Caki2 (cell line): ENCODE measurements at places on chromosomes 4 and X. TPM values are rescaled to one million over a fixed set of nuclear protein-coding genes. Genes with fewer than 3 reads are reported as not detected.

The COX7B2 gene
- total RNA-seq: not detected in 2 replicates

The F8A2 gene
- not detected in 2 replicates for total RNA-seq

The SPANXN3 gene
- not detected in 2 replicates for total RNA-seq

The ALAS2 gene
- not detected in 2 replicates for total RNA-seq

The TMPRSS11E gene
- 0.96 TPM in 1 of 2 replicates, not detected in the other for total RNA-seq

DNA sequence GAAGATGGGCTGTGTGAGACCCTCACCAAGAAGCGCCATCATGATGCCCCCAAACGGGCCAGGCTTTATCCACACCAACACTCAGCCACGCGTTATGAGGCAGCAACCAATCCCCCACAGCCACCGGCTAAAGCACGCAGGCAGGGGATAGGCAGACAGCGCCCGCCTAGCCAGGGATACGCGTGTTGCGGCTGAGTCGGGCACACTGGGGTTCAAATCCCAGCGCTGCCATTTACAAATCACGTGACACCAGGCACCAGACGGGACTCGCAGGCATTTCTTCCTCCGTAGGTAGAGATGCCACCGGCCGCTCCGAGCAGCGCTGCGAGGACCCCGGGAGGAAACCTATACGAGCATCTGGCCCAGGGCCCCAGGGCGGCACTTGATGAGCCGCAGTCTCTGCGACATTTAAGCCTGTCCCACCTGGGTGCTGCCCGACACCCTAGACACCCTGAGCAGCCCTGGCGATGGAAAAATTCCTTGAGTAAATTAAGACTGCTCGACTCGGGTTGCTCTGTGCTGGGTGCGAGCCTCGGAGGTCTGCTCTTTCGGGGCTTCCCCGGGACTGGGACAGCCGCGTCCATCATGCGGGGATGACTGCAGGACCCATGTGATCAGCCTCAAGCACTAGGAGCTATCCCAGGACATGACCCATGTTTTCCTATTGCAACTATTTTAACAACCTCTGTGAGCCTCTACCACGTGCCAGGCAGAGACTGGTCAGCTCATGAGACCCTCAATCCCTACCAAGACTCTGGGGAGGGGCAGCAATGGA lies 6.3 kb downstream of the ABLIM2 start:
- DNase-seq: no peak

GRCh38 chr4:8402181-8402597 lies 38.3 kb downstream of the ACOX3 start:
- DNase-seq: no peak

DNA sequence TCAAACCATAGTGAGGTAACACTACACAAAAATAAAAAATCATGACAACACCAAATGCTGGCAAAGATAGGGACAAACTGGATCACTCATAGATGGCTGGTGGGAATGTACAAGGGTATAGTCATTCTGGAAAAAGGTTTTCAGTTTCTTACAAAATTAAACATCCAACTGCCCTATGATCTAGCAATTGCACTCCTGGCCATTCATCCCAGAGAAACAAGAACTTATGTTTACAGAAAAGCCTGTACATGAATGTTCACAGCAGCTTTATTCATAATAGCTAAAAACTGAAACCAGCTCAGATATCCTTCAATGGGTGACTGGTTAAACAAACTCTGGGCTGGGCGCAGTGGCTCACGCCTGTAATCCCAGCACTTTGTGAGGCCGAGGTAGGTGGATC lies 43.3 kb downstream of the NYX start:
- DNase-seq: no peak

DNA sequence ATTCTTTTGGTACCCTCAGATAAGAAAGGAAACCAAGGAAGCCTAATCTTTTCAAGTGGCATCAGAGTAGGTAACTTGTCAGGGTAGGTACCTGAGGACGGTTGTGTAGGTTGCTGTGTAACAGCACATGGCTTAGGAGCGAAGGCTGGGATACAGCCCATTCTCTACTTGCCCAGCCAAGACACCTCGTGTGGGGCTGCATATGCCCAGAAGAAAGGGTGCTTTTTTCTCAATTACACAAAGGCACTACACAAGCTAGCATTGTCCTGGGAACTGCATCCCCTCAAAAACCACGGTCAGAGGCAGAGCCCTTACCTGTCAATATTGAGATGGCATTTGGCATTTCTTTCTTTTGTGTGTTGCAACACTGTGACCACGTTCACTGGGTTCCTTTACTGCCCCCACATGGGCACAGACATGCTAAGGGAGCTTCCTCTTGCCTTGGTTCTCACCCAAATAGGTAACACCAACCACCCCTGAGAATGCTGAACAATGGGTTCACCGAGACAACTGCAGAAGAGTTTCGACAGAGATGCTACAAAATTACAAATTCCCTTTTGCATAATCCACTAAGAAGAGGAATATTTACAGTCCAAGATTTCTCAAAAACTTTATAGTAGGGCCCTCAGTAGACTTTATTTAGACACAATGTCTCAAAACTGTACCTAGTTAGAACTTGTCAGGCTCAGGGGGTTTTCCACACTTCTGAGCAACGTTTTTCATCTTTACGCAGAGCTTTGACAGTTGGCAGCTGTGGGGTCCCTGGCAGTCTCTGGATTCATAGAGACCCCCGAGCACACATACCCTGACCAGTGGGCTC lies 35.8 kb upstream of the TNIP3 start:
- no peak for DNase-seq

GRCh38 chr4:15729910-15730533 lies 27.2 kb downstream of the BST1 start:
- DNase-seq: peak; percentile 22

- DNase-seq: no peak
Measured at GRCh38 chr4:33200377-33200776, 2480.2 kb downstream of the PCDH7 start.
